ENCODE measurements at places on chromosomes 4 and X.

DNA sequence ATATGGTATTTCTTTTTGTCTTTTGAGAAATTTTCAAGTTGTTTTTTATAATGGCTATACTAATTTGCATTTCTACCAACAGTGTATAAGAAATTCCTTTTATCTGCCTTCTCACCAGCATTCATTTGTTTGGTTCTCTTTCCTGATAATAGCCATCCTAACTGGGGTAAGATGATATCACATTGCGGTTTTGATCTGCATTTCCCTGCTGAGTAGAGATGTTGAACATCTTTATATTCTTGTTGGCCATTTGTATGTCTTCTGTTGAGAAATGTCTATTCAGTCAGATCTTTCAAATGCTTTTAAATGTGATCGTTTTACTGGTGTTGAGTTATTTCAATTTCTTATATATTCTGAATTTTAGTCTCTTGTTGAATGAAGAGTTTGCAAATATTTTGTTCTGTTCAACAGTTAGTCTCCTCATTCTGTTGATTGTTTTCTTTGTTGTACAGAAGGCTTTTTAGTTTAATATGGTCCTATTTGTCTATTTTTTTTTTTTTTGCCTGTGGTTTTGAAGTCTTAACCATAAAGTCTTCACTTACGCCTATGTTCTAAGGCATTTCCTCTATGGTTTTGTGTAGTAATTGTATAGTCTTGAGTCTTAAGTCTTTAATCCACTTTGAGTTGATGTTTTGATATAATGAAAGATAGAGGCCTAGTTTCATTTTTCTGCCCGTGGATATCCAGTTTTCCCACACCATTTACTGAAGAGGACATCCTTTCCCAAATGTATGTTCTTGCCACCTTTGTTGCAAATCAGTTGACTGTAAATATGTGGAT lies 1566.9 kb downstream of the STIM2 start:
- H3K27ac ChIP-seq, result no peak overlapping the region
- H3K36me3 ChIP-seq, result no peaks in the 10 kb centered on the region
- no peaks in the 10 kb centered on the region for H3K27me3 ChIP-seq
- no peak overlapping the region for H3K4me3 ChIP-seq
- no peaks in the 10 kb centered on the region for H3K4me1 ChIP-seq
- DNase-seq, result no peak

DNA sequence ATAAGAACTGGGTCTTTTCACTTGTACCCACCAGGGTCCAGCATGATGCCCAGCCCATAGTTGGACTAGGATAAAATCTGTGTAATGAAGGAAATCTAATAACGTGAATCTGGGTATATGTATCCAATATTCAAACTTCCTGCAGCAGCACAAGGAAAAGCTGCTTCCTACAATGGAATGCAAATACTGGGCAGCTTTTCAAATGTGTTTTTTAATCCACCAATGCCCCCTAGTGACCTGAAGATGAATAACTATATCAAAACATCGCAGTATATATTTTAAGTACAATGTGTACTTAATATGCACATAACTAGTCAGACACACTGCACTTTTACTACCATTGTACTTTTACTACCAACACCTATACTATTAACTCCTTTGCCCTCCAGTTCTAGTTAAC lies 5.3 kb downstream of the APOO start:
- H3K4me3 ChIP-seq, result no peak overlapping the region
- peaks cover 4% of the 10 kb centered on the region for H3K4me1 ChIP-seq
- no peaks in the 10 kb centered on the region for H3K36me3 ChIP-seq
- no peak overlapping the region for H3K27ac ChIP-seq

DNA sequence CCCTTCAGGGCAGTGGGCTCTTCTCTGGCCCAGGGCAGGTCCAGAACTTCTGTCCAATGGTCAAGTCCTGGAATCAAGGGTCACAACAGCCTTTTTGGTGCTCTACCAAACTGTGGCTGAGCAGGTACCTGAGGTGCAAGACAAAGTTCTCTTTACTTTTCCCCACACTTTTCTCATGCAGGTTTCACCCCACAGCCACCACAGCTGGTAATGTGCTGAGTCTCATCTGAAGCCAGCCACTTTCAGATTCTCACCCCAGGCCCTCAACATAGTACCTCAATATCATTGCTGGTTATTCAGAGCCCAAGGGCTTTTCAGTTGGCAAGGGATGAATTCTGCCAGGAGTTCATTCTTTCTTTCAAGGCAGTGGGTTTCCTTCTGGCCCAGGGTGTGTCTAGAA lies 426.0 kb downstream of the TECRL start:
- no peak overlapping the region for H3K27ac ChIP-seq
- H3K4me3 ChIP-seq, result no peak overlapping the region
- H3K36me3 ChIP-seq, result no peaks in the 10 kb centered on the region
- H3K4me1 ChIP-seq, result no peaks in the 10 kb centered on the region
- no peak for DNase-seq

DNA sequence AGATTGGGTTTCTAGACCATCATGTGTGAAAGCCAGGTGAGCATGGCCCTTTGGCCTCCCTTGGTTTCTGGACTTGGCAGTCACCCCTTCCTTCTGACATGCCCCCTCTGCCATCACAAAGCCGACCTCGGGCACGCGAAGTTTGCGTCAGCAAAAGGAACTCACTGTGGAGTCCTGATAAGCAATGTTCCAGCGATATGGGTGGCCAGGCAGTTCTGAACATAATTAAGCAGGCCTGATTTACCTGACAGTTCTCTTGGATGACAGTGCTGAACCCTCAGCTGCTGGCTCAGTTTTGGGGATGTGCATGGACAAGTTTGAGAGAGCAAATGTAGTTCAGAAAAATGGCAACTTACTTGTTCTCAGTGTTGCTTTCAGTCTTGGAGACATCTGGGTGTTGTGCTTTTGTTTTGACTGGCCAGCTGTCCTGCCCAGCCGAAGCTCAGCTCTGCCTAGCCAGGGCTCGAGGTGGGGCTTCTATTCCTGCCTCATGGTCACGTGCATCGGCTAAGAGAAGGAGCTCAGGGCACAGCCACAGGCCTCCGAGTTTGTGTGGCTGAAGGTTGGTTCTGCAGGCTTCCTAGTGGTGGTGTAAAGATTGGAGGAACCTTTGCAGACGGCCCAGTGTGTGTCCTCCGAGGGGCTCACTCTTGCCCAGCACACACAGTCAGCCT lies 78.3 kb downstream of the CLDN34 start:
- no peak overlapping the region for H3K4me3 ChIP-seq
- no peaks in the 10 kb centered on the region for H3K27me3 ChIP-seq
- no peaks in the 10 kb centered on the region for H3K36me3 ChIP-seq
- no peaks in the 10 kb centered on the region for H3K4me1 ChIP-seq
- no peak overlapping the region for H3K27ac ChIP-seq

GRCh38 chrX:153689654-153690465 lies 2.1 kb downstream of the SLC6A8 start:
- H3K4me1 ChIP-seq, result no peaks in the 10 kb centered on the region
- no peaks in the 10 kb centered on the region for H3K36me3 ChIP-seq
- DNase-seq, result no peak
- H3K27me3 ChIP-seq, result peaks cover 30% of the 10 kb centered on the region

GRCh38 chr4:75126058-75126457 lies 193.1 kb downstream of the PARM1 start:
- H3K27me3 ChIP-seq, result no peaks in the 10 kb centered on the region
- no peak overlapping the region for H3K27ac ChIP-seq
- no peak overlapping the region for H3K4me3 ChIP-seq
- no peak for DNase-seq
- no peaks in the 10 kb centered on the region for H3K36me3 ChIP-seq

DNA sequence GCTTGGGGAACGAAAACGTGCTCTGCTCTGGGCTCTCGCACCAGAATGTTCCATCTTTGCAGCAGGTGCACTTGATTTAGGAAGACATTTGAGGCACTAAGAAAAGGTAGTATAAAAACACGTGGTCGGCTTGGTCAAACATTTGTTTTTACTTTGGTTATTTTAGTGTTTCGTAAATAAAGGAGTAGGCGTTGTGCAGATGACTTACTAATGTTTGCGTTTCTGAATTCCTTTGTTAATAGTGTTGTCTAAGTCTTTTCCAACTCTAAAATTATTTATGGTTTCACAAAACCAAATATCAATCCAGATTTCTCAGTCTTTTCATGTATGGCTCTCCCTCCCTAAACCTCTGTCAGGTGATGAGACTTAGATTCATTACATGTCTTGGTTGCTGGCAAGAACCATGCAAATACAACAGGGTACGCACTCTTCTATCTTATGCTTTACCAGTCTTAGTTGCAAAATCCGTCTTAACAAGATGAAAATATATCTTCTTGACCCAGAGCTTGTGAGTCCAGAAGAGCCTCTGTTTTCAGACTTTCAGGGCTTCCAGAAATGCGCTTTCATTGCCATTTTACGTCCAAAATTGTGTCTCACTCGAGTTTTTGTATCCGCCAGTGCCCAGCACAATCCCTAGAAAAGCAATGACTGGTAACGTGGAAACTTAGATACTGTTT lies 686 bp downstream of the MTHFD2L start:
- H3K4me3 ChIP-seq, result peak overlapping the region; percentile 81
- H3K36me3 ChIP-seq, result peaks cover 24% of the 10 kb centered on the region
- H3K4me1 ChIP-seq, result peaks cover 22% of the 10 kb centered on the region
- no peaks in the 10 kb centered on the region for H3K27me3 ChIP-seq
- H3K27ac ChIP-seq, result peak overlapping the region; percentile 89

DNA sequence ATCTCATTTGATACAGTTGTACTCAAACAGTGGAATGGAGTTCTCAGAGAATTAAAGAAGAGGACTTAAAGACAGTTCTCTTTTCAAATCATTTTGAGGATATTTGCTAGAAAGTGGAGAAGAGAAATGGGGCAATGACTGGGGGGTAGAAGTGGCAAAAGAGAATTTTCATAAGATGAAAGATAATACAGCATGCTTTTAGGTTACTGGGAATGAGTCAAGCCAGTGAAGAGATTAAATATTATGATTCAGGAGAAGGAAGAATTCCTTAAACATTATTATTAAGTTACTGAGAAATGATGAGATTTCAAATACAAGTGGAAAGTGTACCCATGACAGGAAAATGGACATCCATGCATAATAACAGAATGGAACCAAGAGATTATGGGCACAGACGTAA lies 219.0 kb upstream of the DKK2 start:
- no peaks in the 10 kb centered on the region for H3K36me3 ChIP-seq
- DNase-seq, result no peak
- H3K27ac ChIP-seq, result no peak overlapping the region

DNA sequence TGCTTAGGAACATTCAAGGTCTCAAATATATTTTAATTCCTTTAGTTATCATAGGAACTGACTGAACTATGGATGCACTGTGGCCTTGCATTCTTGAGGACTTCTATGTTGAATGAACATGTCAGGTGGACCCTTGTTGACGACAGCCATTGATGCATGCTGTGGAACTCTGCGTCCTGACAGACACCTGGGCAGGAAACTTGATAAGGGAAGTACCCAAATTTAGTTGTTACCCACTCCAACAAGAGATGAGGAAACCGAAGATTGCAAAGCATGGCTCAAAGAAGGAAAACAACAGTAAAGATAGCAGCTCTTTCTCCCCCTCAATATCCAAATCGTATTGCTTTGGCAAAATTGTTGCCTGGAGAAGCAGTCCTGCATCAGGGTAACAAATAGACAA lies 540.0 kb upstream of the NR3C2 start:
- no peaks in the 10 kb centered on the region for H3K4me1 ChIP-seq
- DNase-seq, result peak; percentile 10
- no peaks in the 10 kb centered on the region for H3K27me3 ChIP-seq
- H3K4me3 ChIP-seq, result no peak overlapping the region

DNA sequence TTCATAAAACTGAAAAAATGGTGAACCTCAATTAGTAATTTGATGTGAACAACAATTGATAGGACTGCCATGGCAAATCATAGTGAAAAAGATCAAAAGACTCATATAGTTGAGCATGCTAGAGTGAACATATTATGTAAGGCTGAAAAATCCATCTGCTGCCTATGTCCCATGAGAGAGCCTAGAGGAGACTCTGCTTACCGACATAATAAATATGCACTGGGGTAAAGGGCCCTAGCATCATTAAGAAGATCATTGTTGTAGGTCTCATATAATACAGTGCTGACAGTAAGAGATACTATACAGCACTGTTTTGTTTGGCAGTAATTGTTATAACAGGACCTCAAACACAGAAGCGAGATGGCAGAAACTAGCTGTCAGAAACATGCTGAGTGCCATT lies 229.0 kb downstream of the PABPC4L start:
- no peak overlapping the region for H3K27ac ChIP-seq
- H3K27me3 ChIP-seq, result no peaks in the 10 kb centered on the region
- no peaks in the 10 kb centered on the region for H3K4me1 ChIP-seq
- H3K36me3 ChIP-seq, result no peaks in the 10 kb centered on the region
- no peak overlapping the region for H3K4me3 ChIP-seq
- no peak for DNase-seq

DNA sequence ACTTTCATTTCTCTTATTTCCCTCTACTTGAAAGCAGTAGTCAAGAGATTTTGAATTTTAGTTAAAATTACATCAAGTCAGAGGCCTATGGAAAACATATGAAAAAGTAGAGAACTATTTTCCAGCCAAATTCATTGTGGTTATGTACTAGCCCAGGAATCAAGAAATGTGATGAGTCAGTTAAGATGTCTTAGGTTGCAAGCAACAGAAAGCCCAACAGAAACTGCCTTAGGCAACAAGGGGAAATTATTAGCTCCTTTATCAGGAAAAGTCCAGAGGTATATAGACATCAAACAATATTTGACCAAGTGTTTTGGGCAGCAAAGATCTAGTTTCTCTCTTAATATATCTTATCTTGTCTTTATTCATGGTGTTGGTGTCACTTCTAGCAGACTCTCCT lies 37.8 kb upstream of the FRMD7 start:
- H3K27me3 ChIP-seq, result no peaks in the 10 kb centered on the region
- H3K4me1 ChIP-seq, result no peaks in the 10 kb centered on the region
- H3K4me3 ChIP-seq, result no peak overlapping the region

GRCh38 chr4:2364654-2365053 lies 53.8 kb downstream of the ZFYVE28 start:
- no peak overlapping the region for H3K4me3 ChIP-seq
- H3K4me1 ChIP-seq, result peaks cover 7% of the 10 kb centered on the region
- no peaks in the 10 kb centered on the region for H3K36me3 ChIP-seq
- H3K27ac ChIP-seq, result no peak overlapping the region

DNA sequence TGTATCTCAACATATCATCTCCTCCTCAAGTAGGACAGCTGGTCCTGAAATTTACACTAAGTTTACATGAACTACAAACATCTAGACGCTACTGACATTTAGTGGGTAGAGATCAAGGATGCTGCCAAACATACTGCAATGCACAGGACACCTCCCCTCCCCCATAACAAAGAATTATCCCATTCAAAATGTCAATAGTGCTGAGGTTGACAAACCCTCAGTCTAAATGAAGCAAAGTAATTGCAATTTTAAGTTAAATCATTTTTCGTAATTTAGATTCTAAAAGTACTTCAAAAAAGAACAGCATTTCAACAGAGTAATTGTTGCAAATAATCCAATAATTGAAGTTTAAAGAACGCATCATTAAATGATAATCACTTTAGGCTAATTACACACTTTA lies 1.2 kb downstream of the PRMT9 start:
- H3K27me3 ChIP-seq, result no peaks in the 10 kb centered on the region
- H3K4me3 ChIP-seq, result no peak overlapping the region
- no peak overlapping the region for H3K27ac ChIP-seq
- H3K36me3 ChIP-seq, result peaks cover 14% of the 10 kb centered on the region
- DNase-seq, result no peak

GRCh38 chr4:92304121-92304520 lies 355 bp downstream of the GRID2 start:
- H3K4me3 ChIP-seq, result peak overlapping the region; percentile 46
- H3K27ac ChIP-seq, result no peak overlapping the region
- peaks cover 28% of the 10 kb centered on the region for H3K4me1 ChIP-seq
- H3K36me3 ChIP-seq, result no peaks in the 10 kb centered on the region
- no peak for DNase-seq
- peaks cover 35% of the 10 kb centered on the region for H3K27me3 ChIP-seq

- no peaks in the 10 kb centered on the region for H3K4me1 ChIP-seq
- H3K36me3 ChIP-seq, result no peaks in the 10 kb centered on the region
- H3K27ac ChIP-seq, result no peak overlapping the region
These were observed 89.9 kb upstream of the PAK3 start for GRCh38 chrX:111006116-111006515.
